ENCODE measurements at places on chromosomes 2 and 18. TPM values are rescaled to one million over a fixed set of nuclear protein-coding genes. Genes with fewer than 3 reads are reported as not detected.

- no peak for DNase-seq
Observed at GRCh38 chr2:25324251-25324650, 17.5 kb downstream of the DNMT3A start.

DNA sequence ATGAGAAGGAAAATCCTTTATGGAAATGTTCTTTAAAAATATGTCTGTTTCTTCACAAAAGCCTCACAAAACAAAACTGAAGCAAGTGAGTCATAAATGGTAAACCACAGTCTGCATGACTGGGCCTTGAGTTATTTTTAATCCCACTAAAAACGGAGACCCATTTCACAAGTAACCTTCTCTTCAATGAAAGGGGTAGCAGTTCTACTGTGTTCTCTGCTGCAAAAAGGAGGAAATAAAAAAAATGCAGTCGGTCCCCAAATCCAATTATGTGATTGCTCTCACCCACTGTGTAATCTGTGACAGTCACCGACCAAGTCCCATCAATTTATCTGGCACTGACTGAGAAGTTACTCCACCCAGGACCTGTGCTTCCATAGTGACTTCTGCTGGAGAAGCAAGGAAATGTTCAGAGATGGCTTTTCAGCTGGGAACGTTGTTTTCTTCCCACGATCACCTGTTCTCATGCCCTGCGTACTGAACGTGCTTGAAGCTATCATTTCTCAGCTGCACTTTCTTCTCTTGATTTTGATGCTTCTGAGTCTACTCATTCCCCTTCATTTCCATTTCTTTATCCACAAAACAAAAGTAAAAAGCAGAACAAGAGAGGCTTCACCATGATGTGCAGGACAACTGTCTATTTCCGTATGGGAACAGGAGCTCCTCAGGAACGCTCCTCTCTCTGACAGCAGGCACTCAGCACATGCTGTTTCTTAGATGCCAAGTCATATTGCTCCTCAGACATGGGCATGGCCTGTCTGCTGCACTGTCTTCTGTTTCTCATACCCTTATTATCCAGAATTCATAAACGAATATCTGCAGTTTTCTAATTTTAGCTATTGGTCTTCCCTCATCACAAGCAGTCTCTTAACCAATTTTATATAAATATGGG, 80.0 kb upstream of the TMEM200C start:
- no peak for DNase-seq

DNA sequence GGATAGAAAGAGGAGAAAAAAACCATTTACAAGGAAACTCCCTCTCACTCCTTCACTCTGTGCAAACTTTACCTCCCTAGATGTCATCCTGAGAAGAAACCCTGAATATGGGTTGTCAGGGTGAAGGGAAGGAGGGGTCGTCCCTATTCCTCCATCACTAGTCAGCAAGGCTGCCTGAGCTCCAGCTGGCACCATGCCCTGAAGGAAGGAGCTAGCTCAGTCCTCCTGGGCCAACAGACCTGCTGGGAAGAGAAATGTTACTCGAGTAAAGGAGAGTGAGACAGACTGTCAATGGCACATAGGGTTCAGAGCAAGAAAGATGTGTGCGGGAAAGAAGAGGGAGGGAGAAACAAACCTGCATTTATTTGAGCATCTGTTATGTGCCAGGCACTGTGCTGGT, 18.3 kb upstream of the EPAS1 start:
- no peak for DNase-seq

- no peak for DNase-seq
Observed at GRCh38 chr18:68608851-68609490, 105.9 kb downstream of the TMX3 start.

DNA sequence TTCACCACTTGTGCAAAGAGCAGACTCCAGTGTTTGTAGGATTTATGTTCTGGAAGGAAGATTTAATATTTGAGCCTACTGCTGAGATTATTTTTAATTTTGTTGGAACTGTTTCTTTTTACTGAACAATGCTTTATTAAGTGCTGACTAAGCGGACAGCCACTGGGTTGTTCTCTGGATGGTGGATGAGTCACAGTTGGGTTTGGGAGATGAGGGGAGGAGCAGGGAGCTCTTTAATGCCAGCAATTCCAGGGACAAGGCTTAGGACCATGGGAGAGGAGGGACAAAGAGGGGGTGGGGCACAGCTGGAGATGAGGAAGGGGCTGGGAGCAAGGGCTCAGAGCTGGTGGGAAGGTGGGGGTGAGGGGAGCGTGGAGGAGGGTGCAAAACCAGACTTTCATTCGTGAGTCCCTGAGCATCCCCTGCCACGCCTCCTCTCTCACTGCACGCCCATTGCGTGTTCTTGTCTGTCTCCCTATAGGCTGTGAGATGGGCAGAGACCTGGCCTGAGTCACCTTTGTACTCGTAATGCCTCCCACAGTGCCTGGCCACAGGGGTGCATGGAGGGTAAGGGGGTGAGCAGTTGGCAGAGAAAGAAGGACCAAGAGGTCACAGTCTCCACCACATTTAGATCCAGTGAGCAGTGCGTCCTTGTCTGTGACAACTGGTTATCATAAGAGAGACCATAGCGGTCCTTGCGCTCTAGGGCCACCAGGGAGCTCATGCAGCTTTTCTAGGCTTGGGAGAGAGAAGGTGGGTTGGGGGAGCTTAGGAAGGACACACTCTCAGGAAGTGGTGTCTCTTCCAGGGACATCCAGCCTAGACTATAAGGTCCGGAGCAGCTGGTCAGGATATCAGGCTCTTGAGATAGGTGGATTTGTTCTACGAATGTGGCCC, 18.4 kb downstream of the SLC4A3 start:
- peak; percentile 54 for DNase-seq

The AP1S3 gene
- 6.3 TPM for total RNA-seq

The RAPGEF4 gene
- total RNA-seq, result 9.5 TPM
